ENCODE measurements at places on chromosomes 11 and 22.
A peak's percentile ranks its signal among the peaks of the same experiment; 100 is the strongest.

GRCh38 chr11:35723913-35724312 is 61.3 kb downstream of the TRIM44 start:
- H3K4me3 ChIP-seq: no peak overlapping the region
- no peak overlapping the region for H3K27ac ChIP-seq
- no peaks in the 10 kb centered on the region for H3K27me3 ChIP-seq
- peaks cover 22% of the 10 kb centered on the region for H3K36me3 ChIP-seq
- no peaks in the 10 kb centered on the region for H3K4me1 ChIP-seq

- no peak for DNase-seq
- H3K27me3 ChIP-seq: no peaks in the 10 kb centered on the region
- H3K4me1 ChIP-seq: peaks cover 11% of the 10 kb centered on the region
- H3K4me3 ChIP-seq: no peak overlapping the region
- no peak overlapping the region for H3K27ac ChIP-seq
These were observed 5.9 kb upstream of the NRXN2 start for GRCh38 chr11:64728757-64729365.

DNA sequence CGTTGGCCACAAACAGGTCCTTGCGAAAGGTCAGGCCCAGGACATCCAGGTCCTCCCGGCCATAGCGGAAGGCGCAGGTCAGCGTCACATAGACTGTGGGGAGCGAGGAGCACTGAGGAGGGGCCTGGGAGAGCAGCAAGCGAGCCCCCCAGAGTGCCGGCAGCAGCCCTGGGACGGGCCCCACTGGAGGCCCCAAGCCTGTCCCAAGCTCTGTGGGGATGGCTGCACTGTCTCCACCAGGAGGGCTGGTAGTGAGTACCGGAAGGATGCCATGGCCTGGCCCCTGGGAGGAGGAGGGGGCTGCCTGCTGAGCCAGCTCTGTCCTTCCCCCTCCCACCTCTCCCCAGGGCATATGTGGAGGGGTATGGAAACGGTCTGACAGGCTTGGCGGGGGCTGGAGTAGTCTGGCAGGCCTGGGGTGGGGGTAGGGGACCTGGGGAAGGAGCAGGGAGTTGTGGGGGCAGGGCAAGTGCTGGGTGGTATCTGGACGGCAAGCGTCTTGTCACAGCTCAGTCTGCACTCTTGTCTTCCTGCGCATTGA is 42.9 kb downstream of the TPBGL start:
- no peaks in the 10 kb centered on the region for H3K27me3 ChIP-seq
- no peak overlapping the region for H3K4me3 ChIP-seq
- H3K27ac ChIP-seq: no peak overlapping the region
- H3K36me3 ChIP-seq: peaks cover 4% of the 10 kb centered on the region
- peaks cover 9% of the 10 kb centered on the region for H3K4me1 ChIP-seq

DNA sequence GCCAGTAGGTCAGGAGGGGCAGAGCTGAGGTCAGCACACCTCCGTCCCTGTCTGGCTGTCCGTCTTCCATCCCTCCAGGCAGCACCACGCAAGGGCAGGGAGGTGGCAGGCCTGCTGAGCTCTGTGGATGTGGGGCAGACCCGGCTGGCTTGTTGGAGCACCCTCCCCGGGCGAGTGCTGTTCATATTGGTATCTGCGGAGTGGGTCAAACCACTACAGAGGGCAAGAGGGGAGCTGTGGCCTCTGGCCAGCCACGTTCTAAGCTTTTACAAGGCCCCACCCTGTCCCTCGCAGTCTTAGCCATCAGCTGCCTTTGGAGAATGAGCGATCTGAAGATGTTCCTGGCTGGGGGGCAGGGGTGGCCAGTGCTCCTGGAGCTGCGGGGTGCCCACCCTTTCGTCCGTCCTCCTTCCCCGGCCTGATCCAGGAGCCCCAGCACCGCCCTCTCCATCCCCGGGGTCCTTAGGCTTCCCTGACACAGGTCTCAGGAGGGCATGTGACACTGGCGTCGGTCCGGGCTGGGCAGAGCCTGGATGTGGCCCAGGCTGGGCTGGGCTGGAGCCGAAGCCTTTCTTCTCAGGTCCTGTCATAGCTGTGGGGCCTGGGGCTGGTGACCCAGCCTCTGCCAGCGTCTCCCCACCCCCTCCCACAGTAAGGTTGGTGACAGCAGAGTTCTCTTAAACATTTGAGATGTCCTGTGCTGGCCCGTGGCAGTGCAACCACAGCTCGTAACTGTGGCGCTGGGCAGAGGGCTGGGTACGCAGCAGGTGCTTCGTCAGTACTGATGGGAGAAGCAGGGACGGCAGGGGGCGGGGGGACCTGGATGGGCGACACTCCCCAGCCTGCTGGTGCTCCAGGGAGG is 31.7 kb upstream of the GRAMD4 start:
- H3K4me1 ChIP-seq: peaks cover 45% of the 10 kb centered on the region
- H3K36me3 ChIP-seq: no peaks in the 10 kb centered on the region
- no peak overlapping the region for H3K27ac ChIP-seq

- no peak overlapping the region for H3K27ac ChIP-seq
- no peak for DNase-seq
- no peaks in the 10 kb centered on the region for H3K4me1 ChIP-seq
- H3K36me3 ChIP-seq: no peaks in the 10 kb centered on the region
- no peaks in the 10 kb centered on the region for H3K27me3 ChIP-seq
- no peak overlapping the region for H3K4me3 ChIP-seq
These were observed 412.2 kb downstream of the LRRC4C start for GRCh38 chr11:41047229-41047628.

DNA sequence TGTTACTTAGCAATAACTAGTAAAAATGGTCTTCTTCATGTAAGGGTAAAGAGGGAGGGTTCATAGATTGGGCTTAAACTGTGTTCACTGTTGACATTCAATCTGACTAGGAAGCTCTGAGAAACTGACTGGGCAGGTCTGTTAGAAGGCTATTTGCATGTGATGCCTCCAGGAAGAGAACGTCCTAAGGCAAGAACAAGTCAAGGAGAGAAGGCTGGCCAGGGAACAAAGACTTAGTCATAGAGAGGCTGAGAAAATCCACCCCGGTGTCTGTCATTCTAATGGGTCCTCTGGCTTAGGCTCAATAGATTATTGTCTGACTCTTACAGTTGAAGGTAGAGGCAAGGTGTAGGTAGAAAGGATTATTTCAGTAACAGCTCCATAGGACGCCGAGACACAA is 50.3 kb upstream of the CD44 start:
- no peak for DNase-seq
- H3K27ac ChIP-seq: peak overlapping the region; percentile 61
- no peak overlapping the region for H3K4me3 ChIP-seq
- H3K4me1 ChIP-seq: peaks cover 41% of the 10 kb centered on the region
- peaks cover 3% of the 10 kb centered on the region for H3K36me3 ChIP-seq

DNA sequence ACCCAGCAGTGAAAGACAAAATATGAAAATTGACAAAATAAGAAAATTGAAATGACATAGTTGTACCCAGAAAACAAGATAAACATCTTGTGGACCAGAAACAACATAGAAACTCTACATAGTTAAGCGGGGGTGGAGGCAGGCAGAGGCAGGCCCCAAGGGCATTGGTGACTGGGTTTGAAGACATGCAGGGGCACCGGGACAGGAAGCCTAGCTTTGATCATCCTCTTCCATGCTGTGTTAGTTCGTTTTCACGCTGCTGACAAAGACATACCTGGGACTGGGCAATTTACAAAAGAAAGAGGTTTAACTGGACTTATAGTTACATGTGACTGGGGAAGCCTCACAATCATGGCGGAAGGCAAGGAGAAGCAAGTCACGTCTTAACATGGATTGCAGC is 33.5 kb upstream of the CRTAM start:
- H3K27ac ChIP-seq: no peak overlapping the region
- peaks cover 24% of the 10 kb centered on the region for H3K4me1 ChIP-seq
- H3K36me3 ChIP-seq: peaks cover 12% of the 10 kb centered on the region
- no peaks in the 10 kb centered on the region for H3K27me3 ChIP-seq

DNA sequence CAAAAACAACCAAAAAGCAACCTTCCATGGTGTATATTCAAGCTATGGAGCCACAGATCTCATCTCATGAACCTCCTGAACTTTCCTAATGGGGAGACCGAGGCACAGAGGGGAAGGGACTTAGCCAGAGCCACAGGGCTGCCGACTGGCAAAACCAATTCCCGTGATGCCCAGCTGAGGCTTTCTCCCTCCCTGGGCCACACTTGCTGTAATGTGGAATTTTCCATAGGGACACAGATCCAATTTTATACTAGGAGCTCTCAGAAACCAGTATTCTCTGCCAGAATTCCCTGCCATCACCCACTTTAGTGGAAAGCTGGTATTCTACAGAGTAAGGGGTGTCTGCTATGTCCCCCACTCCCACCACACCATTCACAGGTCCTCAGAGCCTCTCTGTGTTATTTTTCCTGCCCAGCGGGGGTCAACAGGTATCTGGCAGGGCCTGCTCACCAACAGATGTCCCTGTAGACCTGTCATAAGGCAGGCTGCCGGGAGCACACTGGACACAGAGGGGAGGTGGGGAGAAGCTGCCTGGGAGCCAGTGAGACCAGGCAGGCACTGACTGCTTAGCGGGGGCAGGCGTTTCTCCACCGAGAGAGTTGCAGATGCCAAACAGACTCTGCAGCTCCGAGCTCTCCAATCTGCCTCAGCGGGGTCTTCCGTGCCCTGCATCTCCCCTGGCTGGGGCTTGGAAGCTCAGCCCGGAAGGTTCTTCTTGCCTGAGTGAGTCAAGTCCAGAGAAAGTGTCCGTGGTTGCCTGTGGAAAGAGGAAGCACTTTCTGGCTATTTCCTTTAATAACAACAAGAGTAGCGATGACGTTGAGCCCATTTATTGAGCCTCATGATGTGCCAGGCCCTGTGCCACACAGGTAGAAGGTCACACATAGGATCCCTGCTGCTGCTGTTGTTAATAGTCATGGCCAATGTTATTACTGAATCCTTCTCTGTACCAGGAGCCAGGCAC is 26.3 kb downstream of the RPS6KA4 start:
- H3K36me3 ChIP-seq: no peaks in the 10 kb centered on the region
- DNase-seq: no peak
- no peak overlapping the region for H3K4me3 ChIP-seq
- no peak overlapping the region for H3K27ac ChIP-seq
